ENCODE measurements at places on chromosomes 1 and 21. TPM values are rescaled to one million over a fixed set of nuclear protein-coding genes. Genes with fewer than 3 reads are reported as not detected.

- DNase-seq: peak; percentile 20
These were observed 40.6 kb downstream of the MAPKAPK2 start for GRCh38 chr1:206725109-206725963.

GRCh38 chr1:118963456-118964430, 24.4 kb downstream of the TBX15 start:
- DNase-seq: no peak

The DTL gene
- total RNA-seq: 4.7 TPM

The KCNJ15 gene
- 0.10 TPM for total RNA-seq

DNA sequence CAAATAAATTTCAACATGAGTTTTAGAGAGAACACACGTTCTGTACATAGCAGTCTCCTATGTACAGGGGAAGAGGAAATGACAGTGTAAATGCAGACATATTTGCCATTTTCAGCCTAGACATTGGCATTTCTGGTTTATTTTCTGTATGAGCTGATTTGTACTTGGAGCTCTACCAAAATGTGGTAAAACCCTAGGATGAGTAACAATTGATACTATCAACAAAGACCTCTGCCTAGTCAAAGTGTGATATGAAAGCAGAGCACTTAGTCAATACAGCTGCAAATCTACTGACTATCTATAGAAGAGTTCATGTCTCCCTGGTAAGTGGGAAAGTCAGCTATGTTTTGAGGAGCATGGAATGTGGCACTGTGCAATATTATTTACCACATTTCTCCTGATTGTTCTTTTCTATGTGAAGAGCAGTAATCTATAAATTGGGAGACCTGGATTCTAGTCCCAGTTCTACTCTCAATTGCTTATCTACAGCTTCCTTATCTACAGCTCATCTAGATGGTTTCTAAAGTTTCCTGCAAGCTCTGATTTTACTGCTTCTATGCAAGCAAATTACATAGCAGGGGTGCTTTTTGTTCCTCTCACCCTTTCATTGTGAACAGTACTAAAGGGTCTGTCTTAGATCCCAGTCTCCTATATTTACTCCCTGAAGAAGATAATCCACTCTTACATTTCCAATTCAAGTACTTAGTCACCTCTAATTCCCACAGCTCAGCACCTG, 334.2 kb downstream of the NTNG1 start:
- no peak for DNase-seq

- DNase-seq: no peak
These were observed 47.1 kb downstream of the RGS5 start for GRCh38 chr1:163155606-163156005.

DNA sequence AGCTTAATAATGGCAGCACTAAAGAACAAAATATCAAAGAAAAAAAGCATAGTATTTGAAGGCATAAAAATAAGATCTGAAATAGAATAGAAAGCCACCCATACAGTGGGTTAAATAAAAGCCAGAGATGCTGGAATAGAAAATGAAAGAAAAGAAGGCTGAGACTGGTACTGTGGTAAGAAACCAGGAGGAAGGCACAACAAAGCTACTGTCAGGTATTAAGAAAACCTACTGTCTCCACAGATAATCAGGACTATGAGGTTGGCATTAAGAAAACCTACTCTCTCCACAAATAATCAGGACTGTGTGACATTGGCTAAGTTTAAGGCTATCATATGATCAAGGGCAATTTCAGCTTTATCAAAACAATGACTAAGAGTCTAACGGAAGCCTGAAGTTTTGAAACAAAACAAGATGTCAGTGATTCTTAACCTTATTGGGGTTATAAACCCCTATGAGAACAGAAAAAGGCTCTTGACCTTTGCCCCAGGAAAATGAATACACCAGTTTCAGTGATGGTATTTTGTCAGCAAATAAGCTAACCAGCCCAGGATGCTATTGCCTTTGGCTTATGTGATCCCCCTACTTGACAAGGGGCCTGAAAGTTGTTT, 24.4 kb downstream of the MCOLN2 start:
- DNase-seq: no peak

The LDLRAD2 gene
- total RNA-seq: 0.27 TPM

DNA sequence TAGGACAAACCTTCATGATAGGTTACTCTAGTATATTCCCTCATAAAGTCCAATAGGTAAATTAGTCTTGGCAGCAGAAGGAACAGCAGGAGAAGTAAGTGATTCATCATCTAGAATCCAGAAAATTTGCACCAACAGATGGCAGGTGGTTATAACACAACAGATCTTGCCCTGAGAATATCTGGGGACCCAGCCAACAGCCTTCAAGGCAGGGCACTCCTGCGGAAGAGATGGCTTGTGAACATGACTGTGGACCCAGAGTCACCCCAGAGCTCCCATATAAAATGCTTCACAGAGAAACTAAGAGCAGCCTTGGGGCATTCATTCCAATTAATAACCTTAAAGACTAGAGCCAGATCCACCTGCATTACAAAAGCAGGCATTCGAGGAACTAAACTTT, 7.9 kb upstream of the PLA2G2C start:
- DNase-seq: no peak

- no peak for DNase-seq
These were observed 51.6 kb downstream of the GNG4 start for GRCh38 chr1:235597867-235598553.

The BTBD19 gene
- total RNA-seq: 45.4 TPM

The IGSF3 gene
- 0.42 TPM for total RNA-seq

DNA sequence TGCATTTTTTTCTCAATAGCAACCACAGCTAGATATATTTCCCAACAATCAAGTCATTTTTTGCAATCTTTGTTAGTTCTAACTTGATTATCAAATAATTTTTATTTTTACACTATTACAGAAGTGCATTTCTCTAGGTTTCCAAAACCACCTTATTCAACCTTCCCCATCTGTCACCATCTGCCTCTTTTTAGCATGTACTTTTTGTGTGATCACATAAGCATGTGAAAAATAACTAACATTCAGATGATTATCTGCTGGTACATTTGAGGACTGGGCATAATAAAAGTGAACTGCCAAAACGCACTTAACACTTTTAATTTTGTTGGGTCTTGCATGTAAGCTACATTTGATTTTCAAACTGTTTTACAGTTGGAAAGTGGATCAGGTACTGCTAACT, 291.5 kb downstream of the AKT3 start:
- no peak for DNase-seq

DNA sequence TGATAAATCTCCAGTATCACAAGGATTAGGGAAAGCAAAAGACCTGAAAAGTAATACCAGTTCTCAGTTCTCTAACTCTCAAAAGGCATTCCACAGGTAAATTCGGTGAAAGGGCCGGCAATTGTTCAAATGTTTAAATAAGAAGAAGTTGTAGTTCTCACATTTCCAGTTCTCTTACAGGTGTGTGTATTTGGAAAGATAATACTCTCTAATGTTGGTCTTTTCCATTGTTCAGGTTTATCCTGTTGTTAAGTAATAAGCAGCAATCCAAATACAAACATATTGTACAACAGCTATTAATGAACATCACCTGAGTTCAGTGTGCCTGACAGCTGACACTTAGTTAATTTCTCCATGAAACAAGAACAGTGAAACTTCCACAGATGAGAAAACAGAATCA, 13.2 kb upstream of the PRKAB2 start:
- DNase-seq: no peak

The RAB3B gene
- total RNA-seq: not detected

The ZMYND12 gene
- total RNA-seq: 1.0 TPM

All from CD4-positive, CD25-positive, alpha-beta regulatory T cell (primary cell).